ENCODE measurements at places on chromosomes 6 and 20.

GRCh38 chr20:64038224-64038564 lies 2.2 kb downstream of the C20orf204 start:
- DNase-seq, result no peak

GRCh38 chr20:52410182-52410647 lies 218.6 kb upstream of the ZFP64 start:
- peak; percentile 75 for DNase-seq

- DNase-seq, result no peak
Observed at GRCh38 chr6:105452376-105452775, 49.5 kb upstream of the PREP start.

DNA sequence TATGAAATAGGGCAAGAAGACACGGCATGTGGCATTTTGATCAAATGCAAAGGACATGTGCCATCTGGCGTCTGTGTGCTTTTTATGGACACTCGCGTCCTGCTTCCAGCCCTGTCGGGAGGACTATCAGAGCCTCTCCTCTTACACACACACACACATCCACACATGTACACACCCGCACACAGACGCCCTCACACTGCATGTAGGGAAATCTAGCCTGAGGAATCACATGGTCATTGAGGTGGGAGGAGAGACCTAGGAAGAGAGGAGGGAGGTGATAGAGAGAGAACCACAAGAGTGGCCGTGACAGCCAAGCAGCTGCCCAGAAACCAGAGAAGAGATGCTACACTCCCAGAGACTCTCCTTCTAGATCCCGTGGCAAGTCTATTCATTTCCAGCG lies 105.9 kb upstream of the CDYL start:
- DNase-seq, result no peak

- DNase-seq, result no peak
Observed at GRCh38 chr6:40688214-40688761, 101.1 kb upstream of the LRFN2 start.

DNA sequence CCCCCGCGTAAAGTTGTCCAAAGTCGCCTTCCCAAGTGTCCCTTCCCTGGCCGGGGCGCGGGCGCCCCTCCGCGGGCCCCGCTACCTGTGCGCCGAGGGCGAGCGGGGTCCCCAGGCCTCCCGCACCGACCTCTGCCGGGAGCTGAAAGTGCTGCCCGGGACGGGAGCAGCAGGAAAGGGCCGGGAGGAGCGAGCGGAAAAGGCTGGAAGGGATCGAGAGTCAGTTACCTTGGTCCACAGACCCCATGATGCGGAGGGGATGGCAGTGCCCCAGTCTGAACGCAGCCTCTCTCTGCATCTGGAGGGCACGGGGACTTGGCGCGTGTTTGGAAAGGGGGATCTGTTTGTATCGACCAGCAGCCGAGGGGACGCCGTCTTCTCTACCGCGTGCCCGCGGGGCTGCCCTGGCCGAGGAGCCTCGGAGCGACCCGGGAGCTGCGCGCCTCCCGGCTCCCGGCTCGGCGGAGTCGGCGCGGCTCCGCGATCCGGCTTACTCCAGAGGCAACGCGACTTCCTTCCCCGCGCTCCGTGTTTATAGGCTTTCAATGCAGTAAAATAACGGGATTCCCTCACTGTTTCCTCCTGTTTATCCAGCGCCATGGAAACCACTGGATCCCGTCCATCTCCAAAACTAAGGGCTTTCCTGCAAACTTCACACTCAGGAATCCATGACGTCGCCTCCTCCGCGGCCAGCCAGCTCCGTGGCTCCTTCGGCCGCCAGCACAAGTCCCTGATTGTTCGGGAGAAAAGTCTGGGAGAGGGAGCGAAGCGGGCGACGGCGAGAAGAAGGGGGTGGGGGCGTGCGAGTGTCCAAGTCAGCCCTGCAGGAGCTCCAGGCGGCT lies 20.0 kb upstream of the NFATC2 start:
- no peak for DNase-seq

- no peak for DNase-seq
Observed at GRCh38 chr20:14561741-14562221, 224.4 kb upstream of the FLRT3 start.

DNA sequence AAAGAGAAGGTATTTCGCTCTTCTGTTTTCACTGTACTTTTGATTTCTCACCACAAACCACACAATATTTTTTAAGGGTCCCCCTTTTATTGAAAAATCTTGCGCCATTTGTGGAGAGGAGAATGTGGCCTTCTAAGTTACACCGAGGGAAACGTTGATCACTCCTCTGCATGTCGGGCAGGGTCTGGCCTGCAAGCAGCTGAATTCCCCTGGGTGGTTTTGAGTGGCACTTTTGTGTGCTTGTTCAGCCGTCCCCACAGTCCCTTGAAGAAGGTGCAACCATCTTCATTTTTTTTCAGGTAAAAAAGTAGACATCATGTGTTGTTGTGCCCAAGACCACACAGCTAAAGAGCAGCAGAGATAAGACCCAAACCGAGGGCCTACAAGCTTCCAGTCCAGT lies 6.1 kb downstream of the GPR31 start:
- DNase-seq, result no peak

- no peak for DNase-seq
Observed at GRCh38 chr20:10472871-10473270, 37.8 kb downstream of the SLX4IP start.

DNA sequence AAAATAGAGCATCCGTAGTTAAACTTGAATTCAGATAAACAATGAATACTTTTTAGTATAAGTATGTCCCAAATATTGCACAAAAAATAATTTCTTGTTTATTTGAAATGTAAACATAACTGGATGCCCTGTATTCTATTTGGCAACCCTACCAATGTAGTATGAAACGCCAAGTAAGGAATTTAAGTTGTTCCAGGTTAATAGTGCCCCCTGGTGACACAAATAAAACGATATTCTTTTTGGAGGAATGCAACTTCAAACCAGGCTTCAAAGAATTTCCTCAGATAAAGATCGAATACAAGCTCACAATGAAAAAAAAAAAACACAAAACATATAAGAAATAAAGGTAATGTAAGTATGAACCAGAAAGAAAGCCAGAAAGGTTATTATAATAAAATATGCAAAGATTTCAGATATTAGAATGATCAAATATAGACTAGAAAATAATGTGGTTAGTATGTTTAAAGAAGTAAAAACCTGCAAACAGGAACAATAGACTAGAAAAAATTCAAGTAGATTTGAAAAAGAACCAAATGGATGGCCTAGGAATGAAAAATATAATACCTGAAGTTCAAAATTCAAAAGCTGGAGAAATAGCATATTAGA lies 18.4 kb upstream of the AKAP7 start:
- peak; percentile 58 for DNase-seq

GRCh38 chr20:24479595-24479994 lies 10.2 kb downstream of the SYNDIG1 start:
- DNase-seq, result no peak

- no peak for DNase-seq
Observed at GRCh38 chr6:100311707-100312251, 152.9 kb downstream of the SIM1 start.

- DNase-seq, result no peak
Observed at GRCh38 chr6:73768558-73768957, 72.6 kb downstream of the CD109 start.

DNA sequence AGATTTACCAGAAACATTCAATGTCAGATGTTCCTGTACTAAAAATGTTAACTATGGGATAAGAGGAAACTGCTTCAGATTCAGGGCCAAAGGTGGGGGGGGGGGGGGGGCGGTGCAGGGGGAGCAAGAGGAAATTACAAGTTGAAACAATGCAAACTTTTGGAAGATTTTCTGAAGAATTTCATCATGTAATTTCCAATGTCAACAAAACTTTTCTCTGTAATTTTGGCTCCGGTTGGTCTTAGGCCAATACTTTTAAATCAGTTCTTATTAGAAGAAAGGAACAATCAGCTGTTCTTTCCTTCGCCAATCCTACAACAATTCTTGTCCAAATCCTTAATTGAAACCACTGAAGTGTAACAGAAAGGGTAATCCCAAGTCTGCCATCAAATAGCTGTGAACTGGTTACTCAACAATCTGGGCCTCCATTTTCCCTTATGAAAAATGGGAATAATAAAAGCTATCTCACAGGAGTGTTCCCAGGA lies 13.1 kb downstream of the UQCC1 start:
- DNase-seq, result no peak

- DNase-seq, result no peak
Observed at GRCh38 chr20:62993856-62994494, 12.8 kb downstream of the BHLHE23 start.

GRCh38 chr6:7341989-7342742 lies 29.2 kb upstream of the SSR1 start:
- DNase-seq, result no peak

- no peak for DNase-seq
Observed at GRCh38 chr6:84249724-84250123, 22.3 kb upstream of the CEP162 start.

GRCh38 chr6:108764580-108764950 lies 83.7 kb upstream of the ARMC2 start:
- DNase-seq, result no peak

DNA sequence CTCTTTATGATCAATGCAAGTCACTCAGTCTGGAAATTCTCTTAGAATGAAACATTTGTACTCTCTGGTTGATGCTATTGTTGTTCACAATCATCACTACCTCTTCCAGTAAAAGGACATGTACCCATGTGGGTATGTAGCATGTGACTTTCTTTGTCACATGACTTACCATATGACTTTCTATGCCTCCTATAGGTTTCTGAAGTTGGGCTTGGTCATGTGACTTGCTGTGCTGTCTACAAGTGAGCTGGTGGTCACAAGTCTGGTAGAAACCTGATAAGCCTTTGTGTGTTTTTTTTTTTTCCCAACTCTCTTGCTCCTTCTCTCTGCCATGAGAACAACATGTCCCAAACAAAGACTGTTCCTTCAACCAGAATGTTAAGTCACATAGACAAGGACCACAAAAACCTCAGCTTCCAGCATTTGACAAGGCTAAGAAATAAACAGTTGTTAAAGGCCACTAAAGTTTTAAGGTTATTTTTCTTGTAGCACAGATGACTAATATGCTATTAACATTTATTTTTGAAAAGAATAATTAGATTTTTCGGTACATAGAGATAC lies 379.2 kb upstream of the SLC35B3 start:
- no peak for DNase-seq

DNA sequence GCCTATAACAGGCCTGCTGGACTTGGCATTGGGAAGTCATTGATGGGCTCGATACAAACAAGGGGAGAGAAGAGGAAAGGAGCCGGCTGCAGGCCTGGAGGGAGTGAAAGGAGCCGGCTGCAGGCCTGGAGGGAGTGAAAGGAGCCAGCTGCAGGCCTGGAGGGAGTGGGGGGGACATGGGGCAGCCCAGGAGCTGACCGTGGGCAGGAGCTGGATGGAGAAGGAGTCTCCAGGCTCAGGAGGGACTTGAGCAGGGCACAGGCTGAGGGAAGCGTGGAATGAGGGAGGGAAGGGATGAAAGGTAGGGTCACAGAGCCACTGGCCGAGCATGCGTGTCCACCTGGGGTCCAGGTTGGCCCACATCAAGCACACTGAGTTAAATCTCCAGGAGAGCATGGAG lies 32.0 kb downstream of the RPP40 start:
- no peak for DNase-seq

GRCh38 chr6:45724511-45724910 lies 291.1 kb downstream of the CLIC5 start:
- no peak for DNase-seq

GRCh38 chr6:31666337-31666965 lies 571 bp downstream of the CSNK2B start:
- no peak for DNase-seq

DNA sequence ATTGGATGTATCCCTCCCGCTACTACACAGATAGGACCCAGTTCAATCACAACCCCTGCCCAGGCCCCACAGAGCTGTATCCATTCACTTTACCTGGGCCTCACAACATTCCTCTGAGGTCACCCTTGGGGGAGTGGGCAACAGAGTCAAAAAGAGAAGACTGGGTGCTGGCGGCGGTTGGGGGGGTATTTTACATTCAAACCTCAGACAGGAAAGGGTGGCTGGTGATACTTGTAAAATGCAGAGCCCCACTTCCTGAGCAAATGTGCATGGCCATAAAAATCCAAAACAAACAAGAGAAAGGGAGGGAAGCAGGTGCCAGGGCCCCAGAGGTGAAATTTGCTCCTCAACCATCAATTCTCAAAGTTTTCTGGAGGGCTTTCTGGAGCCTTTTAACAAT lies 3.5 kb downstream of the LRFN2 start:
- no peak for DNase-seq

DNA sequence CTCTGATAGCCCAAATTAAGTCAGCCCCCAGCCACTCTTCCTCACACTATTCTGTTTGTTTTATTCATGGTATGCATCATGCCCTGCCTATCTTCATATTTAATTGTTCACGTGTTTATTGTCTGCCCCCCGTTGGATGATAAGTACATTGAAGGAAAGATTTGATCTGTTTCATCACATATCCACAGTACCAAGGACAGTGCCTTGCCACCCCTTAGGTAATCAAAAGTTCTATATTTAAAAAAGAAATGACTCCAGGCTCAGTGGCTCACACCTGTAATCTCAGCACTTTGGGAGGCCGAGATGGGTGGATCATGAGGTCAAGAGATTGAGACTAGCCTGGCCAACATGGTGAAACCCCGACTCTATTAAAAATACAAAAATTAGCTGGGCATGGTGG lies 10.2 kb upstream of the RIN2 start:
- no peak for DNase-seq

DNA sequence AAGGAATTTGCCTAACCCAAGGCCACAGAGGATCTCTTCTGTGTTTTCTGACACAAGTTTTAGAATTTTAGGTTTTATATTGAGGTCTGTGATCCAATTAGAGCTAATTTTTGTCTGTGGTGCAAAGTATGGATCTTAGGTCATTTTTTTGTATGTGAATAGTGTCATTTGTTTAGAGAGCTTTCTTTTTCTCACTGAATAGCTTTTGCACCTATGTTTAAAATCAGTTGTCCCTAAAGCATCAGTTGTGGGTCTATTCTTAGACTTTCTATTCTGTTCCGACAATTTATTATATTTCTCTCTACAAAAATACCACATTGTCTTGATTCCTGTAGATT lies 341 bp upstream of the MCM9 start:
- DNase-seq, result no peak

GRCh38 chr6:52375780-52376556 lies 14.0 kb downstream of the PAQR8 start:
- no peak for DNase-seq

GRCh38 chr20:49863666-49864065 lies 51.0 kb downstream of the SLC9A8 start:
- DNase-seq, result no peak

DNA sequence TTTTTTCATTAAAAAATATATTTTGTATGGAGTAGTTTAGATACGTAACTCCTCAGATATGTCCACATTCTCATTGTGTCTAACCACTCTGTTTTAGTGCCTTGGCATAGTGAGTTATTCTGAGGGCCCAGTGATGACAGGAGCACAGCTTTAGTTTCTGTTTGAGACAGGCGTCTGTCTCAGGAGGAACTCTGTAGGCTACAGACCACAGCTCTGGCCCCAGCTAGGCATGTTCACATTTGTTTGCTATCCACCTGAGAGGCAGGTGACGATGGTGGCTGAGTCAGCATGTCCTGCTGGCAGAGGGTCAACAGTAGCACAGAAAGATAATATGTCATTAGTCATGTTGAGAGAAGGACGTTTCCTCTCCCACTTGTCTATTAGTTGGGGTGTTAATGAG lies 16.3 kb downstream of the LRRC1 start:
- no peak for DNase-seq

All from CD4-positive, alpha-beta T cell treated with Interleukin-4 for 1 hour (primary cell).